NCI-H1092 treated with DMSO at 0.1 percent for 48 hours (cell line): ENCODE measurements at places on chromosomes 5 and 9.

GRCh38 chr5:146599261-146599660, 83.3 kb upstream of the GPR151 start:
- no peak for DNase-seq

- no peak for DNase-seq
Observed at GRCh38 chr5:18102733-18103132, 468.5 kb downstream of the TAF11L14 start.

- no peak for DNase-seq
Observed at GRCh38 chr5:103962023-103962422, 399.4 kb upstream of the NUDT12 start.

DNA sequence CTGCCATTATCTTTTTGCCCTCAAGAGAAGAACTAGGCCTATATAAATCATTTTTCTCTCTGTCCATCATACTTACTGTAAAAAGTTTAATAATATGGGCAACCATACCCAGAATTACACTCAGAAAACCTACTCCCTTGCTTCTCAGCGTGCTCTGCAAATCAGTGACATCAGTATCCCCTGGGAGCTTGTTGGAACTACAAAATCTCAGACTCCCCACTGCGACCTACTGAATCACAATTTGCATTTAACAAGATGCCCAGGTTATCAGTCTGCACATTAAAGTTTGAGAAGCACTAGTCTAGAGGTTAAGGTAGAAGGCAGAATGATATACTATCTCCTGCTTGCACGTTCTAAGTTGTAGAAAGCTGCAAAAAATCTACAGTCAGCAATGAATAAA, 127.2 kb downstream of the MLLT3 start:
- DNase-seq = no peak

- no peak for DNase-seq
Observed at GRCh38 chr9:136293476-136294077, 10.3 kb downstream of the CCDC187 start.

- no peak for DNase-seq
Observed at GRCh38 chr5:116900793-116901192, 326.2 kb upstream of the SEMA6A start.

DNA sequence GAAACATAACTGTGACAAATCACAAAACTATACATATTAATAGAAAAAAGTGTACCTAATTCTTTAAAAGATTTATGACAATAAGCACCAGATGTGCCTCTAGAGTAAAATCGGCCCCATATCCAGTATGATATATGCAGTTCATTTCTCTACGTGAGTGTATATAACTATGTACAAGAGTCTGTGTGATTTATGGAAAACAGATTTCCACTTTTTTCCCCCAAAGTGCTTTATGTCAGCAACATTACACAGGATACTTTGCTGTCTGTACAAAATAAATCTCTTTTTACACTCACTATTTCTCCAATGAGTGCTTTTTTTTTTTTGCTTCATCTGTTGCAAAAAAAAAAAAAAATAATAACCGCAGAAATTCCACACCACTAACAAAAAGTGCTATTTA, 298.8 kb upstream of the RFX3 start:
- no peak for DNase-seq

DNA sequence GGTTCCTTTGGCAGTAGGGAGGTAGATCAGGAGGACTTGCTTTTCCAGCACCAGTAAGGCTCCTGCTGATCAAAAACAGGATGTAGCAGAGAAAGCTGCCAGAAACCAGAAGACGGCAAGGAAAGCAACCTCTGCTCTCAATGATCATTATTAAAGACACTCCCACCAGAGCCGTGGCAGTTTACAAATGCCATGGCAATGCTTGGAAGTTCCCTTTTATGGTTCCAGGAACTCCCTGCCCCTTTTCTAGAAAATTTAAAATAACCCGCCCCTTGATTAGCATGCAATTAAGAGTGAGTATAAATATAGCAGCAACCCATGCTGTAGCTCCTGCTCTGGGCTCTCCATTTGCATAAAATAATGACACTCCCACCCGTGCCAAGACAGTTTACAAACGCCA, 16.1 kb downstream of the EQTN start:
- no peak for DNase-seq

- no peak for DNase-seq
Observed at GRCh38 chr9:121860744-121861143, 209.3 kb downstream of the DAB2IP start.

DNA sequence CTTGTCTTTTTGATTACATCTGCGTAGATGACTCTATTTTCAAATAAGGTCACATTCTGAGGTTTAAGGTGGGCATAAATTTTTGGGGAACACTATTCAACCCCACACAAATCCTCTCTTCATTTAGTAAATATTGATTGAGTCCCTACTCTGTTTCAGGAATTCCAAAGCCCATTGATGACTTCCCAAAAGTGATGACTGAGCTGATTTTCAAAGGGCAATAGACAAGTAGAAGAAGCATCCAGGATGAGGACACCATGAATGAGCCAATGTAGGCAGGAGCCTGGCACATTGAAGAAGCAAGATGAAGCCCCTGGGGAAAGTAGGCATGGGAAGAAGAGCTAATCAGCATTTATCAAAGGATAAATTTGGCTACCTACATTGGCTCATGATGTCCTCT, 35.2 kb downstream of the OR1J1 start:
- no peak for DNase-seq

DNA sequence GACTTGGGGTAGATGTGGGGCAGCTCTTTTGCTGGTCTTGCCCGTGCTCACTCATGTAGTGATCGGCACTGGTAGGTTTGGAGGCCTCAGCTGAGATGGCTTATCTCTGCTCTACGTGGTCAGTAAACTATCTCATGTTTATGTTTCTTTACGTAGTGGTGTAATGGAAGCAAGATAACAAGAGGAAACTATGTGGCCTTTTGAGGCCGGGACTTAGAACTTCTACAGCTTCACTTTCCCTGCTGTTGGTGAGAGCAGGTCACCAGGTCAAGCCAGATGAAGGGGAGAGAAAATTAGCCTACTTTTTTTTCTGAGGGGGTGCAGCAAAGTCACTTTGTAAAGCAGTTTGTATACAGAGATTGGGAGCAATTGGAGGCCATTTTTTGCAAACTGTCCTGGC, 8.5 kb downstream of the FOCAD start:
- DNase-seq = no peak

DNA sequence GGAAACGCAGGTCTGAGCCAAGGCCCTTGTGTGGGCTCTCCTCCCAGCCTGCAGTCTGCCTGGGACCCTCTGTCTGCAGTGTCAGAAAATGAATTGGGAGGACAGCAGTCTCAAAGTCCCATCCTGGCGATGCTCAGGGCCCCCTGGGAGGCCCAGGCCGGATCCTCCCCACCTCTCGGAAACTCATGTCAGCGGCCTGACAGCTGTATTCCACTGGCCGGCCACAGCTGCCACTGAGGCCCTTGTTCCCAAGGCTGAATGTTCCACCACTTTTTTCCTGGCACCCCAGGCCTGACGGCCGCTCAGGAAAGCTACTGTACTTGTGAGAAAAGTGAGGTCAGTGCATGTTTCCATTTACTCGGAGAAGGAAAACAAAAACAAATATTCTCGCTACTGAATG, 180.0 kb downstream of the FGF18 start:
- no peak for DNase-seq

GRCh38 chr9:126643945-126644527, 30.3 kb downstream of the LMX1B start:
- DNase-seq = no peak

DNA sequence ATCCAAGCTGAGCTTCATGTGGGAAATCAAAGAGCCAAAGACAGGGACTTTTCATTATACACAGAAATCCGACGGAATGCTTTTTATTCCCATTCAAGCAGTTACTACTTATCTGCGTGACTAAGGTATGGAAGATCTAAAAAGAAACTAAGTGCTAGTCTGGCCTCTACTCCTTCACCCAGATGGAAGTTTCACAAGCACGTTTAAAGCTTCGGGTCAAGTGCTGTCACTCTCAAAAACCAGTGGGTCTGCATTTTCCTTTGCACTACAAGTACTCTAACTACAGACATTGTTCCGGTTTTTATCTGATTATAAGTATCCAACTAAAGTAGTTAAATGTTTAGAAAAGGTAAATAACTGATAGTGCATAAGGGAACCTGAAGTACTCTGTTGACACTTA, 13.7 kb upstream of the MTAP start:
- DNase-seq = no peak

DNA sequence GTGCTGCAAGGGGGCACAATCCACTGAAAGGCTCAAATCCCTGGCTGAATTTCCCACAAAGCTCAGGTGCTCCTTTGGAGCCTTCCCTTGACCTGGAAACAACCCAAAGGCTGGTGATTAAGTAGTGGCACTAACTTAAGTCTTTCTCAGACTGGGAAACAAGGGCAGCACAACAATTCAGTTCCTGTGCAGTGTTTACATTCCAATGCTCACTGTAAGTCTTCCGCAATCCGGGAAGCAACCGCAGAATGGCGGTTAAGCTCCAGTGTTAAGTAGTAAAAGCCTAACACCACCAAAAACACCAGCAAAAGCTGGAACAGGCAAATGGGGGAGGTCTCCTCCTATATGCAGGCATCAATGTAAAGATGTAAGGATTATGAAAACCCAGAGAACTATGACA, 117.2 kb downstream of the TRPM3 start:
- DNase-seq = no peak

- DNase-seq = no peak
Observed at GRCh38 chr5:110687485-110687884, 39.0 kb downstream of the TMEM232 start.

DNA sequence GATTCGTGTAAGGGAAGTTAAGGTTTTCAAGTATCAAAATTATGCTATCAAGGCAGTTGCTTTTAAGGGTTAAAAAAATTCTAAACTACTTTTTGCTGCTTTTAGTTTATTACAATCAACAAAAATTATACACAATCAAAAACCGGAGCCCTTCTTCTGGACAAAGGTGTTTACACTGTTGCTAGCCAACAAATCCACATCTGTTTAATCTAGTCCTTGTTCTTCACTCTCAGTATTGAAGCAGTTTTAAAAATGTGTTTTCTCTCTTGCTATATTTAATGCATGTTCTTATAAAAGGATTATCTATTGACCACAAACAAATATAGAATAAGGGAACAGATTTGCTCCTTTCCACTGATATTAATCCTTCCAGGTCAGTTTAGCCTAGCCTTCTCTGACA, 2.5 kb downstream of the FEM1C start:
- peak; percentile 1 for DNase-seq

GRCh38 chr9:19583890-19584289, 175.1 kb downstream of the ACER2 start:
- DNase-seq = no peak

GRCh38 chr9:8653855-8654254, 854.3 kb upstream of the DMAC1 start:
- no peak for DNase-seq

DNA sequence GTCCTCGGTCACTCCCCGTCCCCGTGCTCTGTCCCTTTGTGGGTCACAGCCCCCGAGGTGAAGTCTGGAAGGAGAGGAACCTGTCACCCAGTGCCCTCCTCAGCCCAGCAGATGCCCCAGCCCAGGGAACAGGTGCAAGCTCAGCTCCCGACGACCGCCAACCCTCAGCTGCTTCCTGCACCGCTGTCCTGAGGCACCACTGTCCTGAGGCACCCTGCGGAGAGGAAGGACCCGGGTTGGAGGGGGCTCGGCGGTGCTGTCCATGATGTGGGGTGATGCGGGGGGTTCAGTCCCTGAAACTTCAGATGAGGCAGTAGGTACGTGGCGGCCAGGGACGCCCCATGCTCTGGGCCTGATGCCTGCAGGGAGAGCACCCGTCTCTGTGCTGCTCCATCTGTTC, 81.4 kb downstream of the COL5A1 start:
- no peak for DNase-seq

GRCh38 chr9:2425676-2426075, 195.9 kb upstream of the VLDLR start:
- DNase-seq = no peak

DNA sequence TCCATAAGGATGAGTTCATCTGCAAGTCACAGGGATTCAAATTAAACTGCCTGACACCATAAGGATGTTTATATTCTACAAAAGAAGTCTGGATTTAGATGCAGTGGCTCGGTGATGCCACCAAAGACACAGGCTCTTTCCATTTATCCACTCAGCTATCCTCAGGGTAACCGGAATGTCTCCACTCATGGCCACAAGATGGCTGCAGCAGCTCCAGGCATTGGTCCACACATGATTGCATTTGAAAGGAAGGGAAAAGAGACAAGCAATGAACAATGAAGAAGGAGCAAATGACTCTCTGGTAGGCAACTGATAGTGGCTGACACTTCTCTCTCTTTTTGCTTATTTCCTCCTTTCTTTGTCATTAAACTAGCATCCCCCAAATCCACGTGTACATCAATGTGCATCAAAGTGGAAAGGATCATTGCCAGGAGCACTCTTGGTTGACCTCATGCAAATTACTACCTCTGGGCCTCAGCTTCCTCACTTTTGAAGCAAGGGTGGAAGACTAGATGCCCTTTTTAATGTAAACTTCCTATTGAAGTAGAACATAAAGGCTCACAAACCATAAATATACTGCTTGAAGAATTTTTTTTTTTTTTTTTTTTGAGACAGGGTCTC, 7.2 kb upstream of the SNX30 start:
- DNase-seq = no peak

DNA sequence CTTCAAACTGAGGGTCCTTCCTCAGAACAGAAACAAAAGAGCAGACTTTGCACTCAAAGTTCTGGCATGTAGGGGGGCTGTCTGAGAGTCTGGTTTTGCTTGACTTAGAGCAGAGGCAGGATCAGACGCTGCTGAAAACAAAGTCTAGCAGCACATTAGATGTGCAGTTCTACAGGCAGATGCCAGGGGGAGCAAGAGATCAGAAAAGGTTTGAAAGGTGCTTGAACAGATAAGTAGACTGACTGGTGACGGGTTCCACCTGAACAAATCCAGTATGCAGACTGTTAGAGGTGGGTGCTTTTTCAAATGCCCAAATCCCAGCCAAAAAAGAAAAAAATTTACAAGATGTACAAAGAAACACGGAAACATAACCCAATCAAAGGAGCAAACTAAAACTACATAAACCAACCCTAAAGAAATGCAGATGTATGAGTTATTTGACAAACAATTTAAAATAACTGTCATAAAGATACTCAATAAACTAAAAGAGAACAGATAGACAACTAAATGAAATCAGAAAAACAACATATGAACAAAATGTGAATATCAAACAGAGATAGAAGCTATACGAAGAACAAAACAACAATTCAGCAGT, 194.7 kb upstream of the FREM1 start:
- peak; percentile 82 for DNase-seq

GRCh38 chr5:179607160-179607931, 16.1 kb downstream of the HNRNPH1 start:
- no peak for DNase-seq

DNA sequence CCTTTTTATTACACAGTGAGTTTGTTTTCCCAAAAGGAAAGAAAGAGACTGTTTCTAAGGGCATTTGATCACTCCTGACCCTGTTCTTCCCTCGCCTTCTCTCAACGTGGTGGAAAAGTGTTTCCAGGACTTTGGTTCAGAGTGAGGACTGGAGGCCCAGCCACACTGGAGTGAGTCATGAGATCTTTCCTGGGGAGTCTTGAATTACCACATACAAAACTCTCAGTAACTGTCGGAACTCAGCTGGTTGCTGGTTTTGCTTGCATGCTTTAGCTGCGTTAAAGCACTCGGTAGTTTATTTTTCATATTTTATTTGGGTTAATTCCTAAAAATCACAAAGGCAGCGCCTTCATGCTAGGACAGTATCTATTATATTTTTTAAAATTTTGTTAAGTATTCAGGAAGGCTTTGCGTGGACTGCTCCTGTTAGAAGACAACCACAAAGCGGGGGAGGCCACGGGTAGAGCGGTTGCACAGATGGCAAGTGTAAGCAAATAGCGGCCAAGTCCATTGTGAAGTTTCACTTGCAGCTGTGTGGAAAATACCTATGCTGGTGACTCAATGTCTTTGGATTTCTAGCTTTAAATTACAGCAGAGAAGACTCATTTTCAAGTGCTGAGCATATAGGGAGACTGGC, 77.7 kb downstream of the ARSB start:
- no peak for DNase-seq
